ENCODE measurements at places on chromosomes 7 and 10.

GRCh38 chr7:15658247-15658646 is 28.2 kb downstream of the MEOX2 start:
- DNase-seq = no peak

DNA sequence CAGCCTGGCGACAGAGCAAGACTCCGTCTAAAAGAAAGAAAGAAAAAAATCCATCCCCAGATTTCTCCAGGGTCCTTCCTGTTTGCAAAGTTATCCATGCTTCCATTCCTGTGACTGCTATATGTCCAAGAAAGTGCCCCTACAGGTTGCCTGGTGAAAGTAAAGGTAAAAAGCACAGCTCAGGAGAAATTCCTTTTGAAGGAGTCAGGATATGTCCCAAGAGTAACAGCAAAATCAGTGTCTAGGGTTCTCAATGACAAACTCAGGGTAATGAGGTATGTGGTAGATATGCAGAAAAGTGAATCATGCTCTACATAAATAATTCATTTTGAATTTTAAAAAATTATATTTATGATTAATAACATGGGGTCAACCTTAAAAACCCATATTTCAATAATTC is 91.5 kb downstream of the CTTNBP2 start:
- DNase-seq = no peak

DNA sequence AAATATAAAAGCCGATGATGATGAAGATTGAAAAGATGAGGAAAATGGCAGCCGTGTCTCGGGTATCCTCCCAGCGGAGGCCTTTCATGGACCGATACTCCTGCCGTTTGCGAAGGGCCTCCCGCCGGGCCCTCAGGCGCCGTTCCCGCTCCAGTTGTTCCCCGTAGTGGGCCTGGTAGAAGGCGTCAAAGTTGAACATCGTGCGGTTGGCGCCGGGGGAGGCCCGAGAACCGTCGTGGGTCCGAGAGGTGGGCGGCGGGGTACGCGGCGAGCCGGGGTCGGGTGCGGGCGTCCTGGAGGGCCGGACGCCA is 553 bp downstream of the DNAJC30 start:
- DNase-seq = no peak

GRCh38 chr7:131203291-131203976 is 124.2 kb upstream of the MKLN1 start:
- DNase-seq = no peak

DNA sequence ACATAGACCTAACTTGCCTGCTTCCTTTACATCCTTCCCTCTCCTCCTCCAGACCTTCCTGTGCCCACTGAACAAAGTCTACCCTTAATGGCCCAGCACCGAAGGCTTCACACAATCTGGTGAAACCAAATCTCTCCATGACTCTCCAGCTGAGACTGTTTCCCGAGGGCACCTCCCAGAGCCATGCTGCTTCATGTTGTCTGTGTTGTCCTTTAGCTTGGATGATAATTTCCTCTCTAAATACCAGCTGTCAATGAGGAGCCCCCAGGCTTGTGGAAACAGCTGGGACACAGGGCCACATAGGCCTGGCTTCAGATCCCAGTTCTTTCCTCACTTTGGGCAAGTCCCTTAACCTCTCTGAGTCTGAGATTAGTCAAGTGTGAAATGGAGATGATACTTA is 54.3 kb downstream of the DLD start:
- DNase-seq = no peak

GRCh38 chr7:26376175-26376917 is 84.7 kb downstream of the SNX10 start:
- DNase-seq = no peak

- no peak for DNase-seq
Measured at GRCh38 chr7:104921596-104921995, 92.4 kb upstream of the KMT2E start.

- no peak for DNase-seq
Measured at GRCh38 chr7:71339924-71340323, 208.0 kb downstream of the GALNT17 start.

- DNase-seq = no peak
Measured at GRCh38 chr7:121085922-121086321, 97.4 kb downstream of the CPED1 start.

DNA sequence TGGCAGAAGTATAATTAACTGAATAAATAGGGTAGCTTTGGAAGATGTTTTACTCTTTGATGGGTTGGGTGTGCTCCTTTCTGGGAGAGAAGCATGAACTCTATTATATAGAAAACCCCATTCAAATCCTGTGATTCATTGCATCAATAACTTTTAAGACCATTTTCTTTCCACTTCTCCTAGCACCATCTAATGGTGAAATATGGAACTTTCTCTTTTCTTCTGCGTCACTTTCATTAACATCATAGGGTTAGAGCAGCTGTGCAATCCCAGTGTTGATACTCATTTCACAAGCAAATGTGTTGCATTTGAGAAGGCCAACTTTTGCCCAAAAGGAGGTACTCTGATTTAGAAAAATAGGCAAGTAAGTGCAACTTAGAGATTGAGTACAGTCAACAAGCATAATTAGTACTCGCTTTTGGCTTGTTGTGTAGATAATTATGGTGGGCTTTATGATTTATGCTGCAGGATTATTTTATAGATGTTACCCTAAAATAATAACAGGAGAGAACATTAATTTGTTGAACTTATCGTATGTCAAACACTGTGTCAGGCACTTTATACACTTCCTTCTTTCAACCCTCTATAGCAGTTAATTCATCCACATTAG is 92.9 kb downstream of the CPED1 start:
- no peak for DNase-seq

DNA sequence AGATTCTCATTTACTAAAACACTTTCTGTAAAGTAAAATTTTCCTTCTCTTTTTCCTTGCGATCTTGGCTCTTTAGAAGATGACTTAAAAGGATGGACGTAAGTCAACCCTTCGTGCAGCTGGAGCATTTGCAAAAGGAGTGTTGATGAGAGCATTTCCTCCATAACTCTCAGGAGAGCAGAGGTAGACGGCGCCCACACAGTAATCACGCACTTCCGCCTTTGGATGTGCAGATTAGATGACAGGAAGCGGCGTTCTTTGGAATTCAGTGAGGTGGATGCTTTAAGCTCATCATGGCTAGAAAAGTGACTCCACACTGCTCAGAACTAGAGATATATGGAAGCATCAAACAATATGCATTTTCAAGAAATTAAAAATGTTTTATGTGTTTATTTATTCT is 43.0 kb upstream of the NPS start:
- no peak for DNase-seq

DNA sequence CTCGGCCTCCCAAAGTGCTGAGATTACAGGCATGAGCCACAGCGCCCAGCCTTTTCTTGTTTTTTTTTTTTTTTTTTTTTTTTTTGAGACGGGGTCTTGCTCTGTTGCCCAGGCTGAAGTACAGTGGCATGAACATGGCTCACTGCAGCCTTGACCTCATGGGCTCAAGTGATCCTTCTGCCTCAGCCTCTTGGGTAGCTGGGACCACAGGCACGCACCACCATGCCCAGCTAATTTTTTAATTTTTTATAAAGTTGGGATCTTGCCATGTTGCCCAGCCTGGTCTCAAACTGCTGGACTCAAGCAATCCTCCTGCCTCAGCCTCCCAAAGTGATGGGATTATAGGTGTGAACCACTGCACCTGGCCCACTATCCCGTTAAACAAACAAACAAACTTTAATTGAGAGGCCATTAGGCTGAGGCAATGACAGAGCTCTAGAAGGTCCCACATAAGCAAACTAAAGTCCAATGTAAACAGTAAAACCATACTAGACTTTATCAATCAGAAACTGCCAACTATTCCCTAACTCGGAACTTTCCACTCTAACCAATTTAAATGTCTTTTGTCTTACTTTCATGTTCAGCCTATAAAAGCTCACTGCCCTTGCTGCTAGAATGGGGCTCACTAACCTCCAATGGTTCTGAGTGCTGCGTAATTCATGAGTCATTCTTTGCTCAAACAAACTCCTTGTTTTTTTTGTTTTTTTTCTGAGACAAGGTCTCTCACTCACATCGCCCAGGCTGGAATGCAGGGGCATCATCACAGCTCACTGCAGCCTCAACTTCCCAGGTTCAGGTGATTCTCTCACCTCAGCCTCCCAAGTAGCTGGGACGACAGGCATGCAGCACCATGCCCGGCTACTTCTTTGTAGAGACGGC is 1.9 kb downstream of the DHX32 start:
- DNase-seq = no peak

- DNase-seq = no peak
Measured at GRCh38 chr7:113331155-113331898, 213.0 kb upstream of the SMIM30 start.

DNA sequence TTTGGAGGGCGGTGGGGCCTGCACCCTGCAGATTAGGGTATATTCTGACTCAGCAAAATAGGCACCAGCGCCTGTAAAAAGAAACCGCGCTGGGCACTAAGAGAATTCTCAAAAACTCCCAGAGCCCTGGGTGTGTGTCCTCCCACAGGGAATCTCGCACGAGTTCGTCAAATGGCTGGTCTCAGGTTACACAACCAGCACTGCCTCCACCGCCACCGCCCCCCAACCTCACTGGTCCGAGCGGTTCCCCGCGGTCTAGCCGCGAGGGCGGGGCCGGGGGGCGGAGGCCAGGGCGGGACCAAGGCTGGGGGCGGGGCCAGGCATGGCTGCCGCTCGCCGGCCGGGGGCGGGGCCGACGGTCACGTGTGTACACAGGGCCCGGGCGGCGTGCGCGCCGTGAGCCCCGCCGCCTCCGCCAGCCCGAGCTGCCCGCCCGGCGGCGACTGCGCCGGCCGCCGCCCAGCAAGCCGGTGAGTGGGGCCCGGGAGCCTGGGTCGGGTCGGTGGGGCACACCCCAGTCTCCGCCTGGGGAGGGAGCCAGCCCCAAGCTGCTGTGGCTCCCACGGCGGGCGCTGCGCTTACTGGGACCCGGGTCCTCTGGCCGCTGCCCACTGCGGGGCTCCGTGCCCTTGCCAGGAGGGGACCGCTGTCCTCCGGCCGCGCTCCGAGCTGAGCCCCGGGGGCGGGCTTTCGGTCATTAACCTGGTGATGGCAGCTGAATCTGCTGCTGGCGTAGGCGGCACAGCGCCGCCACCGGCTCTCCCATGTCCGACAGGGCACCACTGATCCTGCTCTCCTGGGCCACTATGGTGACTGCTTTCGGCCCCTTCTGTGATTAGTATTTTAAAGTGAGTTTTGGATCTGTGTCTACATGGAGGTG is at the start of gene GPR146:
Gene GPR146 (plus strand): TSS at position 358 of the 880 bp plus-strand sequence. CDS start 12,970 bp downstream, outside the sequence.
- no peak for DNase-seq

- DNase-seq = no peak
Measured at GRCh38 chr7:41861642-41862041, 158.8 kb upstream of the INHBA start.

GRCh38 chr10:101061624-101062231 is at the start of gene KAZALD1:
Gene KAZALD1, plus strand, starts transcription at chr10:101061989. Its CDS starts 604 bp downstream, at chr10:101062593.
- DNase-seq = no peak

All from cortex of kidney (tissue), 1 donor.